NCI-H345 (cell line): ENCODE measurements at places on chromosomes 6 and 20.

- no peak for DNase-seq
These were observed 165.8 kb downstream of the KIF16B start for GRCh38 chr20:16407251-16408067.

DNA sequence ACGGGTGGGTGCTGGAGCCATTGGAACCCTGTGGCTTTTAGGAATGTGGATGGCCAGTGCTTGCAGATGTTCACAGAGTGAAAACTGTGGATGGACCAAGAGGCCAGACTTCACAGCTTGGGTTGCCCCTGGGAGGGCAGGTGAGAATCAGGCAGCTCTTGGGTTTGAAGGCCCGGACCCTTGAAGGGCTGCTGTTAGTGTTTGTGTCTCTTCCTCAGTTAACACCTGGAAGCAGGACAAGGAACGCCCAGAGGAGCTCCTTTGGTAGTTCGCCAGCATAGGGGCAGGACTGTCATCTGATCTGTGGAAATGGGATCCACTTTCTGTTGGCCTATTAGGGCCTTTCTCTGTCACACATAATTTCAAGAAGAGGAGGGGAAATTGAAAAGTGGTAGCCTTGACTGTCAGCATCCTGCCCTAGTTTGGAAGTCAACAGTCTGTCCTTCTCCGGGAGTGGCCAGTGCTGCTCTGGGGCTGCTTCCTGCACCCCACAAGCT, 43.6 kb downstream of the RIOK1 start:
- DNase-seq = no peak

- DNase-seq = no peak
These were observed 233.8 kb downstream of the LRFN2 start for GRCh38 chr6:40353197-40353966.

- DNase-seq = peak; percentile 86
These were observed 647 bp downstream of the AK9 start for GRCh38 chr6:109690373-109690736.

DNA sequence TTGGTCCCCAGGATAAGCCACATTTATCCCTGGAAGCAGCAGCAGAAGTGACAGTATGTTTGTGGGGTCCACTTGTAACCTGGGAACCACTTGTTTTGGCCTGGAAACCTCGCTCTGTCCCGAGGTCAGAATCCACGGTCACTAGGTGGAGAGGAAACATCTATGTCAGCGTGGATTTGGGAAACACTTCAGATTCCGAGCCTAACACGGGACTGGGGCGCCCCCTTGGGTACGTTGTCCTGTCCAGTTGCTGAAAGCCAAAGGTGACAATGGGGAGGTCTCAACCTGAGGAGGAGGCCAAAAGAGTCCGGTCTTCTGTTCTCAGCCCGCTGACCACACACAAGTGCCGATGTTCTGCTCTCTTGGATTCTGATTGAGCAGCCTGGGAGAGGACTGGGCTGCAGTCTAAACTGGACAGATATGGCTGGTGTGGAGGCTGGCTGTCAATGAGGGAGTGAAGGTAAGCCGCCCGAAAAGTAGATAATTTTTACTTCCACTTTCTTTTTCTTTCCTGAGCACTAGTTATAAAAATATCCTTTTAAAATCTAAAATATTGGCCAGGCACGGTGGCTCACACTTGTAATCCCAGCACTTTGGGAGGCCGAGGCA, 4.9 kb upstream of the ZFP57 start:
- no peak for DNase-seq

- DNase-seq = no peak
These were observed 63.6 kb downstream of the NCOA7 start for GRCh38 chr6:125854355-125854754.

- no peak for DNase-seq
These were observed 99.7 kb downstream of the TULP4 start for GRCh38 chr6:158411998-158412397.

- no peak for DNase-seq
These were observed 24.6 kb upstream of the ASF1A start for GRCh38 chr6:118869350-118869749.

DNA sequence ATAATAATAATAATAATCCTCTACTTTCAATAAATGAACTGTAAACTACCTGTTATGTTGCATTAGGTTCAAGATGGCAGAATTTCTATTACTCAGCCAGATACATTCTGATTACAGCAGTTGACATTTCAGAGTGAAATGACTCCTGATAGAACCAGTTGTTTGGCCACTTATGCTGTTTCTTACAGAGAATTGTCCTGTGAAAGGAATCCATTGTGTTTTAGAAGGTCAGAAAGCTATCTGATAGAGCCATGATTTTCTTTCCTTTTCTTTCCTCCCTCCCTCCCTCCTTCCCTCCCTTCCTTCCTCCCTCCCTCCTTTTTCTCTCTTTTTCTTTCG, 16.6 kb downstream of the GJA10 start:
- no peak for DNase-seq

DNA sequence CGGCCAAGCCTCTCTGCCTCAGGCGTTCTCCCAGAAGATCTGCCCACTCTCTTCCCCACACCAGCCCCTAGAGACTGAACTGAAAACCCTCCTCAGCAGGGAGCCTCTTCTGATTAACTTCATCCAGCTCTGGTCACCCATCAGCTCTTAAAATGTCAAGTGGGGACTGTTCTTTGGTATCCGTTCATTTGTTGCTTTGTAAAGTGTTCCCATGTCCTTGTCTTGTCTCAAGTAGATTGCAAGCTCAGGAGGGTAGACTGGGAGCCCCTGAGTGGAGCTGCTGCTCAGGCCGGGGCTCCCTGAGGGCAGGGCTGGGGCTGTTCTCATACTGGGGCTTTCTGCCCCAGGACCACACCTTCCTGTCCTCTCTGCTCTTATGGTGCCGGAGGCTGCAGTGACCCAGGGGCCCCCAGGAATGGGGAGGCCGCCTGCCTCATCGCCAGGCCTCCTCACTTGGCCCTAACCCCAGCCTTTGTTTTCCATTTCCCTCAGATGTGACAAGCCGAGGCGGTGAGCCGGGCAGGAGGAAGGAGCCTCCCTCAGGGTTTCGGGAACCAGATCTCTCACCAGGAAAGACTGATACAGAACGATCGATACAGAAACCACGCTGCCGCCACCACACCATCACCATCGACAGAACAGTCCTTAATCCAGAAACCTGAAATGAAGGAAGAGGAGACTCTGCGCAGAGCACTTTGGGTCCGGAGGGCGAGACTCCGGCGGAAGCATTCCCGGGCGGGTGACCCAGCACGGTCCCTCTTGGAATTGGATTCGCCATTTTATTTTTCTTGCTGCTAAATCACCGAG, 14.2 kb downstream of the VEGFA start:
- DNase-seq = no peak

- peak; percentile 43 for DNase-seq
These were observed 28.5 kb upstream of the ADGRF4 start for GRCh38 chr6:47669684-47670513.

DNA sequence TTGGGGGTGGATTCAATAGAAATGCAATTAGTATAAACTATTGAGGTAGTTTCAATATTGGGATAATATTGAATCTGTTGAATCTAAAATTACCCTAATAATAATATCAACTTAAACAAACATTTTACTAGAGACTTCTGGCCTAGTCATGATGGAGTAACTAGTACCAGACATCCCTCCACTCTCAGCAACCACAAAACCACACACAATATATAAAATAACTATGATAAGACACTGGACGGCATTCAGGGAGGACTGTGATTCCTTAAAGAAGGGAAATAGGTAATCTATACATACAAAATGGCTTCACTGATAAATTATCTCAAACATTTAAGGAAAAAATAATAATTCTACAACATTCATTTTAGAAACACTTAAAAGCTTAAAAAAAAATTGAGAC, 38.9 kb upstream of the TMEM14A start:
- no peak for DNase-seq

- no peak for DNase-seq
These were observed 2.8 kb downstream of the COL9A3 start for GRCh38 chr20:62819494-62820174.

DNA sequence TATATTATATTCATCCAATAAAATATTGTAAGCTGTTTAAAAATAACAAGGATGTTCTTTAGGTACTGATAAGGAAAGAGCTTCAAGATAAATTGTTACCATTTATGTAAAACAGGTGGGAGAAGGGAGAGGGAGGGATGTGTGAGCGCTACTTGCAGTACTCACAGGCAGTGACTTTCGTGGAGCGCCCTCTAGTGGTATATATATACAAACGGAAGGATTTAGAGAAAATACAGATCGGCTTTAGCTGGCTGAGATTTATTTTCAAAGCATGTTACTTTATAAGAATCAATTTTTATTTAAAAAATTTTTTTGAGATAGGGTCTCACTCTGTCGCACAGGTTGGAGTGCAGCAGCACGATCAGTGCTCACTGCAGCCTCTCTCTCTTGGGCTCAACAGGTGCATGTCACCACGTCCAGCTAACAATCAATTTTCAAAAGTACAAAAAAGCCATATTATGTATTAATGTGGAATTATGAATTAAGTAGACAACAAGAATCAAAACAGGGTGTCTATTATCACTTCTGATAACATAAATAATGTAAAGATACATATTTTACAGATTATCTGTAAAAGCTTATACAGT, 3.3 kb upstream of the MOG start:
- peak; percentile 80 for DNase-seq

GRCh38 chr6:11563793-11564192, 26.2 kb downstream of the TMEM170B start:
- no peak for DNase-seq

DNA sequence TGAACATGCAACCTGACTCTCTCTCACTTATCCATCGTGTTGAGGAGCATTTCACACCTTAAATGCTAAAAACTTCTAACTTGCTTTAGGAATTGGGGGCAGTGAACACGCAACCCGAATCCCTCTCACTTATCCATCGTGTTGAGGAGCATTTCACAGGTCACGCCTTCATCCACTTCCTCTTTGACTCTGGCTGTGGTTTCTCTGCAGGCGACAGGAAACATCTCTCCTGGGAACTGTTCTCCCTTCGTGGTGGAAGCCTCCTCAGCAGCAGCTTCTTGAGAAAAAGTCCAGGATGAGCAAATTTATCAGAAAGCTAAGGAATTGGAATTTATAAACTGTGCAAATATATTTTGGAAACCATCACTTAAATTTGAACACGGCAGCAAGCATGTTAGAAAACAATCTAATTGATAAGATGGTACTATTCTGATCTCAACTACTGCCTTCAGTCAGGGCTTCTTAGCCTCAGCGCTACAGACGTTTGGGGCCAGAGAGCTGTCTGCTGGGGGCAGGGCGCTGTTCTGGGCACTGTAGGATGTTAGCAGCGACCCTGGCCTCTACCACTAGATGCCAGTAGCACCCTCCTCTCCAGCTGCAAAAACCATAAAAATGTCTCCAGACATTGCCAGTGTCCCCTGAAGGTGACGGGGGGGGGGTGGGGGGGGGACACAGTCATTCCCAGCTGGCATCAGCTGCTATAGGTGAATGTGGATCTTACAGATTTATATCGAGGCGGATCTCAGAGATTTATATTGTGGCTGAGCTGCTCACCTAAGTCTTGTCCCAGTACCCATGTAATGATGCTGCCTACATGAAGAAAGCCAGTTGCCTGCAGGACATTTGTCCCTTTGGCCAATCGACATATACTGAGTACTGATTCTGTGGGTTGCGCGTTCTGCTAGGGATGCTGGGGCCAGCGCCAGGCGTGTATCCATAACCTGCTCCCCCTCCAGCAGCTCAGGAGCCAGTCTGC, 26.2 kb downstream of the CTCFL start:
- DNase-seq = peak; percentile 54

DNA sequence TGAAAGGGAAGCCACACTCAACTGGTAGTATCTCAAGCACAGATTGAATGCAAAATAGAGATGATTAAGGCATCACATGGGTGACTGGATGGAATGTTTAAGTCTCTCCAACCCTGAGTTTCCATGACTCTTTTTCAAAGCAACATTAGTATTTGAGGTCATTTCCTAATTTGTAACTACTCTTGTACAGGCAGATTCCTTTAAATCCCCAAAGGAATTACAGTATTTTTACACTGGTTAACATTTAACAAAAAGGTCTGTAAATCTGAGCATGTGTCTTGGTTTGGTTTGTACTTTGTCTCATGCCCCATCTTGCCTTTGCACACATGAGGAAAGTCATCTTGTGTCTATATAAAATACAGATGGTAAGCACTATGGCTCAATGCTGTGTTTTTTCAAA, 15.1 kb downstream of the RMND1 start:
- DNase-seq = no peak

GRCh38 chr6:1426416-1426815, 37.0 kb downstream of the FOXF2 start:
- DNase-seq = no peak

- DNase-seq = peak; percentile 91
These were observed 35.6 kb upstream of the SLCO4A1 start for GRCh38 chr20:62606551-62607201.

GRCh38 chr20:22601361-22602141, 17.2 kb upstream of the FOXA2 start:
- no peak for DNase-seq

DNA sequence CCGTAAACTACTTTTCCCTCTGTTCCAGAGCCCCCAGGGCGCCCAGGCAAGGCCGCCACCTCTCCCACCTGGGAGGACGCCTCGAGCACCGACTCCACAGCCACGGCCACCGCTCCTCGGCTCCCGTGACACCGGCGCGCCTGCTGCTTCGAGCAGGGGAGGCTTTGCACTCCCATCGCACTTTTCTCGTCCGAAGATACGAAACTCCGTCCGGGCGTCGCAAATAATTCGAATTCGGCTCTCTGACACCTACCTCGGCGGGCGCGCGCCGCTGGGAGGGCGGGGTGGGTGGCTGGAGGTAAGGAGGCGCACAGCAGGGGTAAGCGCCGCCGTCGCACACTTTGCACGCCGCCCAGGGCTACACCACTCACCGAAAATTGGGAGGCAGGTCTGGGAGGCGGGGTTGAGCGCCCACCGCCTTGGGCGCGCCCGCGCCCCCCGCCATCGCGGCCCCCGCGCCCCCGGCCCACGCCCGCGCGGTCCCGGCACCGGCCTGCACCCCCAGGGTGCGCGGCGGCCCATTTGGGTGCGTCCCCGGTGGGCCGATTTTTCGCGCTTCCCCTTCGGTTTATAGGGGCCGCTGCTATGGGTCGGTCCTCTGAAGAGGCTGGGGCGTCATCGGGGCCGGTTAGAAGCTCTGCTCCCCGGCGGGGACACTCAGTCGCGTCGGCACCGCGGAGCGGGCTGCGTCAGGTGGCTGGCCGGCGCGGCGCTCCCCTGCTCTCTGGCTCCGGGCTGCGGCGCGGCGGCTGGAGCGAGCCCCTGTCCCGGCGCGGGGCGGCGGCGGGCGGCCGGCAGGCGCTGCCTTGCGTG, 36.2 kb downstream of the GNAS start:
- DNase-seq = peak; percentile 82

GRCh38 chr6:70839286-70840266, 117.3 kb downstream of the B3GAT2 start:
- DNase-seq = no peak

DNA sequence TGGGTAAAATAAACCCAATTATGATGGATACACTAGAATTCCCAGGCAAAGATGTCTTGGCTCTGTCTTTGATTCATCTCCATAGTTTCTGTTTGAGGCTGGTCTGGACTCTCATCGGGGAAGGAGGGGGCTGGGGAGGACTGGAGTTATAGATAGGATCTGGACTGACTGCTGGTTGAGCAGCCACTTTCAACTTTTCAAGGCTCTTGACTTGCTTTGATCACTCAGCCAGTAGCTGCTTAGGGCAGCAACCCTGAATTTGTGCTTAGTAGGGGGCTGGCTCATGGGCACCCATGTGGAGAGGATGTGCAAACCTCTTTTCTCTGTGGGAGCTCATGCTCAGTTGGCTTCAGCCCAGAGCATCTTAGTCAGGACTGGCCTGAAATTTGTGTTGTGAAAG, 114.0 kb upstream of the NEDD9 start:
- DNase-seq = no peak

- DNase-seq = no peak
These were observed 78.0 kb upstream of the MAFB start for GRCh38 chr20:40766790-40767614.

GRCh38 chr6:89071036-89071435, 9.5 kb upstream of the PNRC1 start:
- DNase-seq = no peak
